ENCODE measurements at places on chromosomes 4 and X.

- no peak for DNase-seq
Measured at GRCh38 chr4:81335122-81335912, 120.3 kb upstream of the PRKG2 start.

DNA sequence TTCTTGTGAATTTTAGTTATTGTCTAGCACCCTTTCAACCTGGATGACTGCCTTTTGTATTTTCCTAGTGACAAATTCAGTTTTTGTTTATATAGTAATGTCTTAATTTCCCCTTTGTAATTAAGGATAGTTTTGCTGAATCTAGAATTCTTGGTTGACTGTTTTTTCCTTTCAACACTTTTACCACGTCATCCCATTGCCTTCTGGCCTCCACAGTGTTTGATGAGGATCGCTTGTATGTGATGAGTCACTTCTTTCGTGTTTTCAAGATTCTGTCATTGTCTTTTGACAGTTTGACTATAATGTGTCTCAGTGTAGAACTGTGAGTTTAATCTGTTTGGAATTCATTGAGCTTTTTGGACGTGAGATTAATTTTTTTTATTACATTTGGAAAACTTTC, 30.1 kb downstream of the KDM6A start:
- DNase-seq: no peak

- no peak for DNase-seq
Measured at GRCh38 chr4:43607400-43607799, 714.9 kb downstream of the GRXCR1 start.

DNA sequence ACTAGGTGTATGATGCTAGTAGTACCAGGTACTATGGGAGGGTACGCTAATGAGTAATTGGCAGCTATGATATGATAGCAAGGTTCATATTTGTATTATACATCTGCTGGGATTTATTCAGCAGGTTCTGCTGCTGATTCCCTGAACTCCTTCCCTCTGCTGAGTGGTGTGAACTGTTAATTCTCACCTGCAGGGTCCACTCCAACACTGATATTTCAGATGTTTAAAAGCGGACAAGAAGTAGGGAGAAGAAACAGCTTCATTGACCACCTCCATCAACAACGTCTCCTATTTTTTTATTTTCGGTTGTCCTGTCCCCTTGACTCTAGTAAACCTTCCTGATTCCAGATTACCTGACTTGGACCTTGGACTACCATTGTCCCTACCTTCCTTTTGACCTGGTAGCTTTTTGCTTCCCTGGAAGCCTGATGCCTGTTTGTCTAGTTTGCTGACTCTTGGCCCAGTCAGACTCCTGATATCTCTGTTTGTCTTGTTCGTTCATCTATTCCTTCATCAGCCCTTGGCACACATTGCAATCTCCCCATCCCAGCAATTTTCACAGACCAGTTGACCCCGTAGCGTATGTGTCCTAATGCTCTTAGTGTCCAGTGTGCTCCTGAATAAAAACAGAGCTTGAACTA, 34.0 kb upstream of the RNF128 start:
- no peak for DNase-seq

DNA sequence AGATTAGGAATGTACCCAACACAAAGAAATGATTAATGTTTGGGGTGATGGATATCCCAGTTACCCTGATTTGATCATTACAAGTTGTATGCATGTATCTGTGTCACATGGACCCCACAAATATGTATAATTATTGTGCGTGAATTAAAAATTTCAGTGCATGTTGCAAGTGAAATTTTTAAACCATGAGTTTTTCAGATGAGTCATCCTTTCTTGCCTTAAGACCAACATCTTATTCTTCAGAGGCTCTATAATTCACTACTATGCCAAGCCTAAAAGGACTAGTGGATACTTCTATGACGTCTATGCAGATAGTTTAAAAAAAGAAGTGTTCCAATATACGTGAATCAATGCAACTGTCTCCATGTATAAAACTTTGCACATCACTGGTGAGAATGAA, 113.0 kb upstream of the SH3RF1 start:
- no peak for DNase-seq

- no peak for DNase-seq
Measured at GRCh38 chr4:2095236-2096072, 36.3 kb downstream of the NAT8L start.

DNA sequence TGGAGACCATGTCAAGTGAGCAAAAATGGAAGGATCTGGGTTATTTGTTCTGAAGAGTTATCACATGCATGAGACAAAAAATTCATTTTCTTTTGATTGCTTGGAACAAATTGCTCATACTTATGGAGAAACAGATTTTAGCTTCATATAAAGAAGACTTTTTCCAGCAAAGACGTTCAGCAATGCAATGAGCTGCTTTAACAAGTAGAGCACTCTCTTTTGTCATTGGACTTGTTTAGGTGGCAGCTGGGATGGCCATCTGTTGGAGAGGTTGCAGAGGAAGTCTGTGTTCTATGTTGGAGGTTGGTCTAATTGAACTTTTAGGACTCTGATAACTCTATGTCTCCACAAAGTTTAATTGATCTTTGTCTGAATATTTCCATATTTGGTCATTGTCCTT, 19.9 kb upstream of the CEP135 start:
- DNase-seq: no peak

- DNase-seq: no peak
Measured at GRCh38 chr4:156662921-156663320, 308.7 kb downstream of the PDGFC start.

- DNase-seq: no peak
Measured at GRCh38 chrX:23694606-23695005, 27.3 kb downstream of the PRDX4 start.

DNA sequence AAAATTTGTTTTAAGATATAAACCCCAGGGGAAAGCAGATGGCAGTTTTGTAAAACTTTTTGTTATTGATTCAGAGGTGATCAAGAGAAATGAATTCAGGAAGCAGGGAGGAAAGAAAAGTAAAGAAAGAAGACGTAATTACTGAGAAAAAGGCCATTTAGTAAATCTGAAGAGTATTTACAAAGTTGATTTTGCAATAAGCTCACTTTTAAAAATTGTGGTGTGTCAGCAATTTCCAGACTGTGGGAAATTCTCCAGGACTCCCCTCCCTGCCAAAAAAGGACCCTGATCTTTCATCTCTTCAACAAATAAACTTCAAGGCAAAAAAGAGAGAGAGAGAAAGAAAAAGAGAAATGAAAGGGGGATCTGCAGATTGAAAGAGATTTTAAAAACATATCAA, 36.6 kb downstream of the PCYT1B start:
- DNase-seq: no peak

GRCh38 chr4:75702919-75703411, 21.4 kb upstream of the USO1 start:
- no peak for DNase-seq

DNA sequence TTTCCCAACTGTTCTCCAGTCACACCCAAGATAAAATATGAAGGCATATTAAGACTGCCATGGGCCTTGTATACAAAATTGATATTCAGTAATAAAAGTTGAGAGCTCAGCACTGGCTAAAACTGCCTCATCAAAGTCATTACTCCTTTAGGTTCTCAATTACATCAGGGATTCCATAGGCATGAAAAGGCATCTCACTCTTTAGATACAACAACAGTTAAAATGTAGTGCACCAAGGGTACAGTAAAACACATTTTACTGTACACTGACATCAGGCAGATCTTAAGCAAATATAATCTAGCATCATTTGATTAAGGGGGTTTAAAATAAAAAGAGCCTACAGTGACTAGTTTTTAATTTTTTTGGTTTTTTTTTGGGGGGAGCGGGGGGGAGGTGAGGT, 107.7 kb downstream of the PPP3CA start:
- DNase-seq: no peak

- no peak for DNase-seq
Measured at GRCh38 chr4:161197474-161197873, 966.3 kb downstream of the FSTL5 start.

DNA sequence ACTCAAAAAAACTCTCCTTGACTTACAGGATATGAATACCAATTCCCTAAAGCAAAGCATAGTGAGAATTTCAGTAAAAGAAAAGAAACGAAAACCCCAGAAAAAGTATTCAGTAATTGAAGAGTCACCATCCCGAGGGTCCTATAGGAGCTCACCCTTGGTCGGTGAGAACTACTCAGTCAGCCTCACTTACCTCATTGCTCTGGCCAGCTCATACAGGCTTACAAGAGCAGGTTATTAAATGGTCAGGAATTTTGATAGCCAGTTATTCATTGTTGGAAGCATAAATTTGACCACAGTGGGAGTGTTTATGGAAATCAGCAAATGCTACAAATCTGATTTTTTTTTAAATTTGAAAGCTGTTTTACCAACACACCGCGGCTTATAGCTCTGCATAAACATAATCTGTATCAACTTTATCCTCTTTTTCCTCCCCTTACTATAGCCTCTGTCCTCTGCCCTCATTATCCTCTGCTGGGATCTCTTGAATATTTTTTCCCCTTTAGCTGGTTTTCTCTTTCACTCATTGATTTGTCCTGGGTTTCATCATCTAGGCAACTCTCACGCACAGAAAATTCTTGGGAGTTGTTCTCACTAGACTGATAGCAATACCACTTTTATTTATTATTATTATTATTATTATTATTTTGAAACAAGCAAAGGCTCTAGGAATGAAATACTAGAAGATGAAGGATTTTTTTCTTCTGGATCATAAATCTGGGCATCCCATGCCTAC, 11.0 kb upstream of the CXCL2 start:
- no peak for DNase-seq

- DNase-seq: no peak
Measured at GRCh38 chr4:127048376-127049044, 584.2 kb upstream of the INTU start.

- DNase-seq: no peak
Measured at GRCh38 chr4:153156263-153156662, 48.0 kb upstream of the TRIM2 start.

DNA sequence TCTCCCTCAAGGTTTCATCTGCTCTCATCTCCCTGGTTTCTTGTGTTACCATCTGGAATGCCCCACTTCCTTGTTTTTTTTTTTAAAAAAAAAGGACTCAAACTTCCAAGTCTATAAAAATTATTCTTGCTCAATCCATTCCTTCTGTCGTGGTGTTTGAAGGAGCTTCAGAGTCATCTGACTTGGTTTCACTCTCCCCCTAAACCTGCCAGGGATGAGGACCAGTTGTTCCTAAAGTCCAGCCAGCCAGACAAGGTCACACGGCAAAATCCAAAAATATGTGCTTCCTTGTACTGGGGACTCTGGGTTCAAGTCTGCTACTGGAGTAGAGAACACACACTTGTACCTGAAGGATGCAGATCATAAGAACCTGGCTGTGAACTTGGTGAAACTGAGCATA, 84.5 kb upstream of the GPM6B start:
- DNase-seq: no peak

DNA sequence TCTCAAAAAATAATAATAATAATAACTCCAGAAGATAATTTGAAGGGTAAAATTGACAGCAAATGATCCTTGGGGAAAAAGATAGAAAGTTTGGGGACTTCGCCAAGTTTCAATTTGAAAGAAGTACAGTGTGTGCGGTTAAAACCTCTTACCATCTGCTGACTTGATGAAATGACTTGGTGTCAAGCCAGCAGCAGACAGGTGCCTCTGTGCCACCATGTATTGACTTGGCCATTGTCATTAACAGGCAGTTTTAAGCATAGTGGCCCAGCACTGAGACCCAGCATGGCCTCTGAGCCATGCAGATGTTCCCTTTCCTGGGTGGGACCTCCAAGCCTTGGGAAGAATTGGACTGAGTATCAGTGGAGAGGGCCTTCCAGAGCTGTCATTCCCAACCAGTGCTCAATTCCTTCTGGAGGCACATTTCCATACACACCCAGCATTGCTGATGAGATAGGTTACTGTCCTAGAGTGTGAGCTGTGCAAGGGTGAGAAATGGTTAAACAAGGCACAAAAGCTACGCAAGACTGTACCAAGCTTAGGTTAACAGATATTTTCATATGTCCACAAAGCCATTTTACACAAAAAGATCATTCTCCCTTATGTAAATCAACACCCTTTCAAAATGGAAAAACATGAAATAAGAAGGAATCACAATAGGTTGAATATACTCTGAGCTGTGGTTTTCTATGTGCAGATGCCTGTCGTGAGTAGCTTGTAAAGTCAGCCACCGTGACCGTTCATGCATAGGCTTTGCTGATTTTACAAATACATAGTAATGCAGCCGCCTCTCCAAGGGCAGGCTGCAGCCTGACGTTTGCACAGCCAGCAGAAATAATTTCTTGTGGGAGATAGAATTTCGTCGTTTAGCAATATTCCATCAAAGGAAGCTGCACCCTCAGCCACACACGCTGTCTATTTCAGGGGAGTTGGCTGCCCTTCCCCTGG, 59.4 kb upstream of the FBXW7 start:
- no peak for DNase-seq

- DNase-seq: no peak
Measured at GRCh38 chrX:78747489-78747888, at the start of gene LPAR4. TSS of gene LPAR4 (plus strand) at chrX:78747720. CDS start at chrX:78754870, 7,150 bp downstream.

GRCh38 chr4:145196747-145197146, 16.4 kb upstream of the OTUD4 start:
- no peak for DNase-seq

DNA sequence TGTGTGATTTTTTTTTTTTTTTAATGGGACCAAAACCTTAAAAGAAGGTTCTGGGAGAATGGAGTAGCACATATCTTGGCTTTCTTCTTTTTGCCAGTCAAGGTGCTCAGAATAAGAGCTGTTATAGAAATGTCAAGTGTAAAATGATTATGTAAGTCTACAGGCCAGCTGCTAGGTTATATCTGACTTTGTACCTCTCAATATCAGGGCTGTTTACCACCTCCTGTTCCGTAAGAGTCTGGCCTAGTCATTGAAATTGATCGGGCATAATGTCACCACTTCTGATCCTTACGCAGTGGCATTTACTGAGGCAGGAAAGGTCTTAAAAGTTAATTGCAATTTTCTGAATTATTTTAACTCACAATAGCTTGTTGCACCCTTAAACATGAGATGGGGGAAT, 41.1 kb downstream of the LIMCH1 start:
- no peak for DNase-seq

Measured in vagina (tissue), 2 donors.